ENCODE measurements at places on chromosomes 3 and 15.

- DNase-seq = no peak
Measured at GRCh38 chr3:65833761-65834505, 204.8 kb downstream of the MAGI1 start.

- no peak for DNase-seq
Measured at GRCh38 chr15:83092309-83092976, 15.0 kb upstream of the TM6SF1 start.

GRCh38 chr3:177676148-177676547 is 478.9 kb upstream of the TBL1XR1 start:
- DNase-seq = no peak

DNA sequence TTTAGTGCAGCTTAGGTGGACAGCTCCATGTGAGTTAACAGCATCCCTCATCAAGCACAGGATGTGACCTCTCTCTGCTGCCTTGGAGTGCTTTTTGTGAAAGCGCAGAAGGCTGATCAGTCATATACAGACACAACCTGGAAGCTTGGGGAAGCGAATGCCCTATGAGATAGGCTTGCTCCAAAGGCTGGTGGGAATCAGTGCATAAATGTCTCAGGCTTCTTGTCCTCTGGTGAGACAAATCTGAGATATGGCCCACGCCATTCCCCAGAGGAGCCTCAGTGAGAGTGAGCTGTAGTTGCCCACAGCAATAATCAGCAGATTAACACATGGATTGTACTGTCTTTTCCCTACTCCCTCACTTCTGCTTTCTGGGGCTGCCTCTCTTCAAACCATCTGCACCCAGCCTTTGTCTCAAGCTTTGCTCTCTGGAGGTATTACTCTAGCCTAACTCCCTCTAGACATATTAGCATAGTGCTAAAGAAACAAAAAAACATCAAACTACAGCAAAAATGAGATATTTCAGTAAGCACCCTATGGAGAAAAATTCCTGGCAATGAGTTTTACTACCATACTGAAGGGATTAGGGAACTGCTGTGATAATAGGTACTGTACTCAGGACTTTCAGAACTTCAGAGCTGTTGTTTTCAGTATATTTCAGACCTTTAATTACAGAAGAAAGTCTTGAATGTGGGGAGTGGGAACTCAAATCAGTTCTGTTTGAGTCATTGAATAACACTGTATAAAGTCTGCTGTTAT is 113.7 kb downstream of the OXSM start:
- DNase-seq = no peak

- DNase-seq = peak; percentile 4
Measured at GRCh38 chr3:123652342-123652984, 67.6 kb upstream of the HACD2 start.

- DNase-seq = no peak
Measured at GRCh38 chr15:74179983-74180880, 6.7 kb downstream of the ISLR start.

DNA sequence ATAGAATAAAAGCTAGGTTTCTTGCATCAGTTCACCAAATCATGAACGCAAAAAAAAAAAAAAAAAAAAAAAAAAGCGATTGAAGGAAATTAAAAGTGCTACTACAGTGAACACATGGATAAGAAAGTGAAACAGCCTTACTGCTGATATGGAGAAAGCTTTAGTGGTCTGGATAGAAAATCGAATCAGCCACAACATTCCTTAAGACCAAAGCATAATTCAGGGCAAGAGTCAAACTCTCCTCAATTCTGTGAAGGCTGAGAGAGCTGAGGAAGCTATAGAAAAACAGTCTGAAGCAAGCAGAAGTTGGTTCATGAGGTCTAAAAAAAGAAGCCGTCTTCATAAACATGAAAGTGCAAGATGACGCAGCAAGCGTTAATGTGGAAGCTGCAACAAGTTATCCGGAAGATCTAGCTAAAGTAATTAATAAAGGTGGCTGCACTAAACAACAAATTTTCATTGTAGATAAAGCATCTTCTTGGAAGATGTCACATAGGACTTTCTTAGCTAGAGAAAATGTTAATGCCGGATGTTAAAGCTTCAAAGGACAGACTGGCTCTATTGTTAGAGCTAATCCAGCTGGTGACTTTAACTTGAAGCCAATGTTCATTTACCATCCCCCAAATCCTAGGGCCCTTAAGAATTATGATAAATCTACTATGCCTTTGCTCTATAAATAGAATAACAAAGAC is 19.2 kb downstream of the P3H2 start:
- no peak for DNase-seq

DNA sequence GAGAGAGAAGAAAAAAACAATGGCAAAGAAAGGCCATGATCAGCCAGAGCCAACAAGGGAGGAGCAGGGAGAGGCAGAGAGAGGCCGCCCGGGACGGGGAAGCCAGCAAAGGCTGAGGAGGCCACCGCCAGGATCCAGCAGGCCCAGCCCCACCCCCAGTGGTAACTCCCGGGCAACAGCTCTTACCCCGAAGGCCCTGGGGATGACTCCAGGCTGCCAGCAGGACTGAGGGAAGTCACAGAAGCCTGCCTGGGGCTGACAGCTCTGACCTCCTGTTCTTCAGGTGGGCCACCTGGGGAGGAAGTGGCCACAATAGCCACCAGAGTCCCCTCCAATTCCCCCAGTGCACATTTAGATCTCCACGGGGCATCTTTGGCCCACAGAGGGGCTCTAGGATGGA is 184.3 kb upstream of the LINGO1 start:
- no peak for DNase-seq

GRCh38 chr3:156536524-156537316 is 18.2 kb downstream of the SSR3 start:
- DNase-seq = no peak

DNA sequence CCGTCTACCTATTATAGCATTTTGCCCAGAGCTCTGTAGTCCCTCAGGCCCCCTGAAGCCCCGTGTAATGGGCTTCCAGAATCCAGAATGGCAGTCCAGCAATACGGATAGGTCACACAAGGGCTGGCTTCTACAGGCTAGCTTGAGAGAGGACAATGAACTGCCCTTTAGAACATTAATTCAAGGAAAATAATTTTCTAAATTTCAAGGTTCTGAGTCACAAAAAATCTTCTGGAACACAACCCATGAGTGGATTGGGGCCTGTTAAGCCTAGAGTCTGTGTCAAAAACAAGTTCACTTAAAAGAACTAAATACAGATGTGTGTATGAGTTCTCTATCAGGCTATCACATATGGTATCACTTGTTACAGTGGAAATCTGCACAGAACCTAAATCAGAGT is 28.8 kb downstream of the DCP1A start:
- no peak for DNase-seq
